ENCODE measurements at places on chromosomes 1 and 21.

DNA sequence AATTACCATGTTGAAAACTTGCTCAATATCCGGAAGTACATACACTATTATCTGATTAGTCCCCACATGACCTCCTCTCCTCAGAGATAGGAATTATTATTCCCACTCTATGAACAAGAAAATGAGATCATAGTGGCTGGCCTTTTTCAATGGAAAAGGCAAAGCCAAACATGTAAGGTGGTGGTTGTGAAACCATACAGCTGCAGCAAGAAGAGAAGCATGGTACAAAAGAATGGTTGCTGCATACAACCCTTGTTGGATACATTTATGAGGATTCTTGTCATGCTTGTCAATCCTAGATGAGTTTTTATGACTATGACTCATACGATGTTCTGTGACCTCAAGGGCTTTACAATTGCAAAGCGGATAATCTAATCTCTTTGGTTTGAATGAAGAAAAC lies 514.7 kb downstream of the PLPP3 start:
- DNase-seq, result no peak

GRCh38 chr1:54577612-54578011 lies 29.6 kb downstream of the ACOT11 start:
- DNase-seq, result peak; percentile 83

GRCh38 chr1:33346927-33347649 lies 26.2 kb upstream of the A3GALT2 start:
- no peak for DNase-seq

DNA sequence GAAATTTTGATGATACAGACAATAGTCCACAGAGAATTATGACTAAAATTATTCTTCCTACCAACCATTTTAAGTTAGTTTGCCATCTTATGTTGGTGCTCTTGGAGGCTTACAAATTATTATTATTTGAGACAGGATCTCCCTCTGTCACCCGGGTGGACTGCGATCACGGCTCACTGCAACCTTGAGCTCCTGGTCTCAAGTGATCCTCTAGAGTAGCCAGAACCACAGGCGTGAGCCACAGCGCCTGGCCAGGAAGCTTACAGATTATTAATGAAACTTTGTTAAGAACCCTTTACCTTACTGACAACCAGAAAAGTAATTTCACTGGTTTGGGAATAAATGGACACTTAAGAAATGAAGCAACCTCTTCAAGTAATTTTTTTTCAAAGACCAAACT lies 8.0 kb upstream of the DNAJB4 start:
- no peak for DNase-seq

- DNase-seq, result no peak
These were observed 810 bp downstream of the RGS5 start for GRCh38 chr1:163201906-163202305.

DNA sequence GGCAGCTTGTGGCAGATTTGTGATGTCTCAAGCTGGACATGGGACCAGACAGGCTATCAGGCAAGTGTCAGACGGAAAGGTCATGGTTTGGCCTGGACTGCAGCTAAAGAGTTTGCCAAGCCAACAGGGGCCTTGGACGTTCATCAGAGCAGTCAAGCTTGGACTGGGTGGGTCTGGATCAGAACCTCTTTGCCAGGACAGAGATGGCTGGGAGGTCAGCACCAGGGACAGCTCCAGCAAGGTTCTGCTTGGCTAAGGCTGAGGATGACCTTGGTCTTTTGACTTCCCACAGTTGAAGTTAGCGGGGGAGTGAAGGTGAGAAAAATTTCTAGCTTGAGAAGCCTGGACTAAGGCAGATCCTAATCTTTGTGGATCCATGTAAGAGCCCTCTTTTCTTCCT lies 68.1 kb downstream of the GRIK3 start:
- DNase-seq, result peak; percentile 27

DNA sequence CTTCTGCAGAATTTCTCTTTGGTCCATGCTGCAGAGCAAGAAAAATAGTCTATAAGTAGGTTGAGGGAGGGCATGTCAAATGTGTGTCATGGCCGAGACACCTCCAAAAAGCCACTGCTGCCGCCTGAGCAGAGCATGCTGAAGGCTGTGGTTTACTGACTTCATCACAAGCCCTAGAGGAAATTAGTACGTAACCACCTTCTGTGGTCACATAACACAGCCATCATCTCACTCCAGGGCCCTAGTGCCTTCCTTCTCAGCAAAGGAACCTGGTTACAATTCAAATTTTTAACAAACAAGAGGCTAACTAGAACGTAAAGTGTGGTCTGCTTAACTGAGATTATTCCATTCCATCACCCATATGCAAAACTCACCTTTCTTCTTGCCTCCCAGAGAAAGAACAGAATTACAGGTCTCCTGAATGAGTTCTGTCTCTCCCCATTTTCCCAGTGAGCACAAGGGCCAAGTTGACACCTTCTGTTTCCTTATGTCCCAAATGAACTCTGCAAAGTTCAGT lies at the start of gene PTPN22:
TSS of gene PTPN22 (minus strand) at position 116 of the 517 bp plus-strand sequence.
- DNase-seq, result peak; percentile 2

- no peak for DNase-seq
These were observed 14.0 kb upstream of the SARS1 start for GRCh38 chr1:109199710-109200109.

DNA sequence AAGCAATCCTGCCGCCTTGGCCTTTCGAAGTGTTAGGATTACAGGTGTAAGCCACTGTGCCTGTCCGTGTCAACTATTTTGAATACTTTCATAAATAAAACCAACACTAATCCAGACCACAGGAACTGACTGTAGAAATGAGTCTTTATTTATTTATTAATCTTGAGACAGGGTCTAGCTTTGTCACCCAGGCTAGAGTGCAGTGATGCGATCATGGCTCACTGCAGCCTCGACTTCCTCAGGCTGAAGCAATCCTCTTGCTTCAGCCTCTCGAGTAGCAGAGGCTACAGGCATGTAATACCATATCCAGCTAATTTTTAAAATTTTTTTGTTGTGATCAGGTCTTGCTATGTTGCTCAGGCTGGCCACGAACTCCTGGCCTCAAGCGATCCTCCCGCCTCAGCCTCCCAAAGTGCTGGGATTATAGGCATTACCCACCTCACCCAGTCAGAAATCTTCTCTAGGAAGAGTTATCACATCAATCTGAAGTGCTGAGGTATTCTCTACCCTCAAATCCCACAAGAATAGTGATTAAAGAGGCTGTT lies 21.7 kb upstream of the CPLANE2 start:
- DNase-seq, result no peak

- DNase-seq, result no peak
These were observed 1461.0 kb downstream of the AMY1C start for GRCh38 chr1:105210747-105211146.

DNA sequence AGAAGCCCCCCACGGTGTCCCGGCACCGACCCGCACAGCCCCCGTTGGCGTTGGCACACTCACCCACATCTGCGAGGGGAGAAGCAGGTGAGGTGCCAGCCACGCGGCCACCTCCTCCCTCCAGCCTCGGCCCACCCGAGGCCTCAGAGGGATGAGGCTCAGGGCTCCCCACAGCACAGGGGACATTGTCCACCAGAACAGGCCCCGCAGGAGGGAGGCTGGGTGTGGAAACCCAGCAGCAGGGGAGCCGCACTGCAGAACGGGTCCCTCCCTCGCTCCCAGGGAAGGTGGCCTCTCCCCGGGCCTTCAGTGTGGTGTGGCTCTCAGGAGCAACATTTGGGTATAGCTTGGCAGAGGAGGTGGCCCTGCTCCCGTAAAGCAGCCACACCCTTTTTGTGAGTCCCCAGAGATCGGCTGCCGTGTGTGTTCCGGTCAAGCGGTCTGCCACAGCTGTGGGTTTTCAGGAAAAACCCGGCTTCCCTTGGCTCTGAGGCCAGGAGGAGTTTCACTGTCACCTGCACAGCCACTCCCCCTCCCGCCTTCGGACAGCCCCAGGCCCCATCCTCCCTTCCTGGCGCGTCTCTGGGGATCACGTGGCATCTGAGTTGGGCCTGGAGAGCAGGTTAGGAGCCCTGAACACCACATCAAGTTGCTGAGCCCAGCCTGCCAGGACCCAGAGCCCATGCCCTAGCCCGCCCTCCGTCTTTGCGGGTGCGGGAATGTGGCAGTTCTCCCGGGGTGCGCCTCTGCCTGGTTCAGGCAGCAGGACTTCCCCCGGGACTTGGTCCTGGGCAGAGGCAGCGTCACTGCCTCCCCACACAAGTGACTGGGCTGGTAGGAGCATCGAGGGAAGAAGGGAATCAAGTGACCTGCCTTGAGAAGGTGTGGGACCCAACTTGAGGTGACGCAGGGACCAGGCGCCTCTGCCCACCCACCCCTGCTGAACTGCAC lies 64.0 kb downstream of the MEGF6 start:
- DNase-seq, result no peak

- DNase-seq, result no peak
These were observed 4.5 kb downstream of the E2F2 start for GRCh38 chr1:23526329-23527041.

DNA sequence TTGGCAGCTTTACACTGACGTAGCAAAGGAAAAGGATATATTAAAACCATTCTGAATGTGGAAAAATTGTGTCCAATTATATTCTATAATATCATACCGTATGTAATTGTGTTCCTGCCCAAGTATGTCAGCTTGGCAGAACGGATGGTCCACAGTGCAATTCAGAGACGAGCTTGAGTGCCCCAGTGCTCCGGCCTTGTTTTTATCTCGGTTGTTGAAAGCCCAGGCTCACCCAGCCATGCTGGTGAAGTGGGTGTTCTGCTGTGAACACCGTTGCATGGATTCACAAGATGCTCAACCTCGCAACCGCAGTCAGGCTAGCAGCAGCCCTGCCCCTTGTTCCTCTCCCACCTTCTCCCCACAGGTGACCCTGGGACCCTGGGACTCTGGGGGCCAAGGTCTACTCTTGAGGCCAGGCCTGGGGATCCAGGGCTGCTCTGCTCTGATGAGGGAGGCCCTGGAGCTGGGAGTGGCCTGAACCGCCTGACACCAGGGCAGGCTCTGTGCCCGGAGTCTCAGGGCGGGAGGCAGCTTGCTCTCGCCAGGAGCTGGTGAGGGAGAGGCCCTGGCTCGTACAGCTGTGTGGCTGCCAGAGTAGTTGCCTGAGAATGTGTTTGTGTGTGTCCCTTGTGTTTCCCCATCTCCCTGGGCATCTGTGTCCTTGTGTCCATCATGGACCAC lies 11.2 kb downstream of the PTPRF start:
- peak; percentile 74 for DNase-seq

- DNase-seq, result peak; percentile 54
These were observed 27.5 kb downstream of the OVGP1 start for GRCh38 chr1:111399792-111400610.

- peak; percentile 71 for DNase-seq
These were observed 41.7 kb downstream of the PSMG1 start for GRCh38 chr21:39141502-39141901.

DNA sequence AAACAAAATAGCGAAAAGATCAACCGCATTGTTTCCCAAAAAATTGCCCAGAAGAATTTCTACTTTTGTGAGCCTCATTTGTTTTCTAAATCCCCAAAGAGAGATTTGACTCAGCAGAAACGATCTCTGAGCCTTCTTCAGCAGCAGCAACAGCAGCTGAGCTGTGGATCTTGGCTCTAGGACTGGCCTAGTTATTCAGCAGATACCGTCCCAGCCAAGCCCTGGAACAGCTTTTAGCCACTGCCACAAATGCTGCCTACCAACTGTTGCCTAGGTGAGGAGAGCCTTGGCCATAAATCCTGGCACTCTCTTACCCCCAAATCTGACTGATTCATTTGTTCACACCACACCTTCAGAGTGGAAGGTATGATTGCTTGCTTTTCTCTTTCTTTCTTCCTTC lies 320.1 kb downstream of the TGFB2 start:
- DNase-seq, result peak; percentile 85

DNA sequence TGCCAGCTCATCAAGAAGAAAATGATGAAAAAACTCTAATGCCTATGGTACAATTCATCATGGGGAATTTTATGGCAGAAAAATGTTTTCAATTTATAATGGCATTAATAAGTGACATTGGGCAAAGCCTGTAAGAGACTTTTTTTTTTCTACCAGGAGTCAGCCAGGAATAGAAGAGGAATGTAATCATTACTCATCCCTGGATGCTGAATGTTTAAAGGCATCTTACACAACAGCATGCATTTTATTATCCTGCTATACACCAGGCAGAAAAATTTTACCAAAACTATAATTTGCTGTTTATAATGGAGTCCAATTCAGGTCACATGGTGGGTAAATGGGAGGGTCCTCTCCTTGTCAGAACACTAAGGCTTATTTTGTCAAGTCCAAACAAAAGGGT lies 189.9 kb upstream of the BEND5 start:
- no peak for DNase-seq

DNA sequence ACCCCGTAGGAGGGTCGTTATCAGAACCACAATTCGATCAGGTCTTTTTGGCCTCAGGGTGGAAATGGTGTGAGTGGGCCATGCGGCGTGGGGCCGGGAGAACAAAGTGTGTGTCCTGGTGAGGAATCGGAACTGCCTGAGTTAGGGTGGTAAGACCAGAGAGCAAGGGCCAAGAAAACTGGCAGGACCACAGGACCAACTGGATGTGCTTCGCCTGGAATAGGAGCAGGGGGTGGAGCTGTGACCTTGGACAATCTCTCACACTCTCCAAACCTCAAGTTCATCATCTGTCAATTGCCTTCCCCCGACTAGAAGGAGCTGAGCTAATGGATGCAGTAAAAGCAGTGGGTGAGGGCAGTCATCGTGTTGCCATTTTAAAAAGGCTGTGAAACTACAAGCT lies 59.5 kb downstream of the NAV1 start:
- no peak for DNase-seq

DNA sequence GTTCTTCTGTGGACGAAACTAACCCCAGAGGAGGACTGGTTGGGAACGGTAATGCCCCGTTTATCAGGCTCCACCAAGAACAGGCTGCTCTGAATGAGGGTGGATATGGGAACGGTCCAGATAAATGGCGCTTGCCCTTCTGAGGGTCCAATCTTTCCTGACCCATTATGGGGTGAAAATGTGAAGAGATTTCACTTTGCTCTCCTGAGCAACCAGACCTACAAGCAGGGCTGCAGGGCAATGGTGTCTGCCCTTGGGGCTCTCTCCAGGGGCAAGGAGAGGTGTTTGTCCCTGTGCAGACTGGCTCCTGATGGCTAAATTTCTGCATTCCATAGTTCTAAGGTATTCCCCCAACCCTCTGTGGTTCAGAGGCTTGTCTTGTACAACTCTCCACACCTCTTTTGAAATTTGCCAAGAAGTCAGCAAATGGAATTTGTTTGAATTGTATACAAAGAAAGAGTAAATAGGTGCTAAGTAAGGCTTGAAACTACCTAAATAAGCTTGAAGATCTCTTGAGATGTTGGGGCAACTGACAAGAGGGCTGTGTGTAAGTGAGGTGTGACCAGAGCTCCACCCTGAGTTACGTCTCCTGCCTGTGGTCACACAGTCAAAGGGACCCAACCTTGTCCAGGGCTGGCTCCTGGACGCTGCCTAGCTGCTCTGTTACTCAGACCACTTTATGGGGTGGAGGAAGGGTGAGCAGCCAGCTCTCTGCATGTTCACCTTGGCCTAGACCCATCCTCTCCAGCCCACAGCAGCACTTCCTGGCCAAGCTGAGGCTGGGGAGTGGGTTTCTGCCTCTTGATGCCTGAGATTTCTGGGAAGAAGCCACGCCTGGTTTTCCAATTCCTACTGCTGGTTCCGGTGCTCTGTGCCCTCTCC lies 24.8 kb downstream of the SLC2A1 start:
- no peak for DNase-seq

All from lung (tissue), 17 donors.